ENCODE measurements at places on chromosomes 5 and 9. TPM values are rescaled to one million over a fixed set of nuclear protein-coding genes. Genes with fewer than 3 reads are reported as not detected.

The ENC1 gene
- total RNA-seq: 22.6 TPM

The SPINK14 gene
- total RNA-seq: not detected

The SLCO6A1 gene
- total RNA-seq: not detected

The C9orf50 gene
- total RNA-seq: 0.13 TPM

The HINT1 gene
- 192 TPM for total RNA-seq

The OR4F3 gene
- 0.25 TPM for total RNA-seq

The TRAPPC13 gene
- 29.6 TPM for total RNA-seq

The CTSV gene
- 0.26 TPM for total RNA-seq

The TOR2A gene
- total RNA-seq: 2.3 TPM

The TMEM174 gene
- total RNA-seq: not detected

The ADAMTSL1 gene
- total RNA-seq: 115 TPM

The DNAJC21 gene
- total RNA-seq: 41.5 TPM

The GRM6 gene
- not detected for total RNA-seq

The TCF7 gene
- 2.8 TPM for total RNA-seq

The STK10 gene
- 12.3 TPM for total RNA-seq

The EQTN gene
- total RNA-seq: not detected

The GGTA1 gene
- 1.3 TPM for total RNA-seq

The AUH gene
- 22.9 TPM for total RNA-seq

The ZNF608 gene
- 7.7 TPM for total RNA-seq

The IARS1 gene
- total RNA-seq: 335 TPM

The SAXO1 gene
- under 0.01 TPM for total RNA-seq

The EGFLAM gene
- 8.9 TPM for total RNA-seq

The MOB3B gene
- under 0.01 TPM for total RNA-seq

The SAPCD2 gene
- total RNA-seq: 7.7 TPM

The FAXDC2 gene
- 13.6 TPM for total RNA-seq

The IFNA17 gene
- not detected for total RNA-seq

The WDR31 gene
- 2.1 TPM for total RNA-seq

The CATSPER3 gene
- 0.25 TPM for total RNA-seq

The ADAMTSL2 gene
- 0.79 TPM for total RNA-seq

The ORM2 gene
- not detected for total RNA-seq

The FBLL1 gene
- 0.56 TPM for total RNA-seq

The ANKRD18A gene
- total RNA-seq: 0.13 TPM

The DND1 gene
- total RNA-seq: 0.13 TPM

The LIX1 gene
- total RNA-seq: not detected

The ARL14EPL gene
- total RNA-seq: not detected

The ZNF782 gene
- 3.4 TPM for total RNA-seq

The PCDHGA4 gene
- 4.0 TPM for total RNA-seq

The CDX1 gene
- total RNA-seq: 0.12 TPM

The FAT2 gene
- under 0.01 TPM for total RNA-seq

The SPAG8 gene
- 1.7 TPM for total RNA-seq

The PCDHB4 gene
- 0.68 TPM for total RNA-seq

The NPR3 gene
- total RNA-seq: 24.3 TPM

The FBP2 gene
- not detected for total RNA-seq

The TMOD1 gene
- total RNA-seq: 0.79 TPM

The BARHL1 gene
- total RNA-seq: not detected

The SLC36A2 gene
- total RNA-seq: not detected

The SLC1A1 gene
- 38.7 TPM for total RNA-seq
